ENCODE measurements at places on chromosomes 6 and 20. TPM values are rescaled to one million over a fixed set of nuclear protein-coding genes. Genes with fewer than 3 reads are reported as not detected.

DNA sequence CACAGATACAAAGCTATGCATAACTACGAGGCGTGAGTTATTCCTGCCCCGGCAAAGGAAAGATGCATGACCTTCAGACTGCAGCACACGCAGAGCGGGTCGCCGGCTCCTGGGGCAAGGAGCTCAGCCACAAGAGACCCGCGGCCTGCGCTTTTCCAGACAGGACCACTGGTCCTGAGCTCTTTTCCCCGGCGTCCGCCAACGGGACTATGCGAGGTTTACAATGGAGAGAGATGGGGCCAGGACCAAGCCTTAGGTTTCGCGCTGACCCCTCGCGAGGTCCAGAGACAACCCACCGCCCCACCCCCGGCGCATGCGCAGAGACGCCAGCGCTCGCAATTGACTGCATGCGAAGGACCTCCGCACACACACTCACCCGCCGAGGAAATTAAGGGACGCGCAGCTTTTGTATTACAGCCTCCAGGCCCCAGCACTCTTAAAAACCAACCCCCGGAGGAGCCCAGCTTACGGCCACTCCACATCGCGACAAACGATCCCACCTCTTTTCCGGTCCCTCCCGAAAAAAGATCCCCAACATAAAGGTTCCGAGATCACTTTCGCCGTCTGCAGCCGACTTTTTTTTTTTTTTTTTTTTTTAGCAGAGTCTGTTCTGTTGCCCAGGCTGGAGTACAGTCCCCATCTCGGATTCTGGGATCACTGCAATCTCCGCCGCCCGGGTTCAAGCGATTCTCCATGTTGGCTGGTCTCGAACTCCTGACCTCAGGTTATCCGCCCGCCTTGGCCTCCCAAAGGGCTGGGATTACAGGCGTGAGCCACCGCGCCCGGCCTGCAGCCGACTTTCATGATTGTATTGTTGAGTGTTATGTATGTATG, at the start of gene COQ3:
TSS of gene COQ3 (minus strand) at position 498 of the 834 bp plus-strand sequence. CDS start at position 482, 16 bp downstream.
- peak; percentile 89 for DNase-seq

Gene OXT
- total RNA-seq, result not detected

DNA sequence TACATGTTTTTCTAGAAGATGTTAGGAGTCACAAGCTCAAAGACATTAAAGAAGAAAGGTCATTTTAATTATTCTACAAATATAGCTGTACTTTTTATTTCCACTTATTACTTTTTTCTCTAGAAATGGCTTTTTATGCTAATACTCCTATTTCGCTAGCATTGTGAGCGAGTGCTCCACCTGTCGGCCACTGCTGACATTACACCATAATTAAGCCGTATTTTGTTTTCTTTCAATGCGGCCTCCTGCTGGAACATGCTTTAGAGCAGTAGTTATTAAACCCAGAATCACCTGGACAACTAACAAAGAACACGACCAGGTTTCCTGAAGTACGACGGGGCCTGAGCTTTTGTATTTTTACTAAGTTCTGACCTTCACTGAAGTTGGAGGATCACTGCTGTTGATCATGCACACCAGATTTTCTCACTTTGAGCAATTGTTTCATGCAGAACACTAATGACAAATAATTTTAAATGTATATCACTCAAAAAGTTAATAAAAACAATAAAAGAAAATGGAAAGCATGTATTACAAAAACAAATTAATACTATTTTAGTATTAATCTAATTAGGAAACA, 74.1 kb upstream of the PAK5 start:
- no peak for DNase-seq

DNA sequence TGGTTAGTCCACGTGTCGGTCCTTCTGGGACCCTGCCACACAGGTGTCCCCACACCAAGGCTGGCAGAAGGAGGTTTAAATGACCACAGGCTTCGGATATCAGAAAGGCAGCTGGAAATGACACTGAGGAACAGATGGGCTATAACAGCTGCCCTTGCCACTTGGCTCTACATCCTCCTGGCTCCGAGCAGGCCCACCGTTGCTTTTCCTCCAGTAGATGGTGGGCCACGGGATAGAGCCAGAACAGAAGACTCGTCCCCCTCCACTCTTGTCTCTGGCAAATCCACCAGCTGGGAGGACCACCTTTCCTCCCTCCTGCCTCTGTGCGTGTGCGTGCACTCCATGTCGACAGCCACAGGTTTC, 17.6 kb downstream of the WRNIP1 start:
- DNase-seq, result no peak

Gene PCK1
- 0.93 TPM for total RNA-seq

Gene TAB2
- 52.3 TPM for total RNA-seq

- DNase-seq, result no peak
These were observed at the start of the genes DUSP15 and TTLL9 for GRCh38 chr20:31869942-31870725. Gene DUSP15, minus strand, starts transcription at chr20:31870527. Its CDS starts 190 bp downstream, at chr20:31870337. Gene TTLL9, plus strand, starts transcription at chr20:31870634. Its CDS starts 493 bp downstream, at chr20:31871127.

Gene FOXQ1
- total RNA-seq, result not detected

Measured in posterior vena cava (tissue), 2 donors.